ENCODE measurements at places on chromosomes 16 and 17.

DNA sequence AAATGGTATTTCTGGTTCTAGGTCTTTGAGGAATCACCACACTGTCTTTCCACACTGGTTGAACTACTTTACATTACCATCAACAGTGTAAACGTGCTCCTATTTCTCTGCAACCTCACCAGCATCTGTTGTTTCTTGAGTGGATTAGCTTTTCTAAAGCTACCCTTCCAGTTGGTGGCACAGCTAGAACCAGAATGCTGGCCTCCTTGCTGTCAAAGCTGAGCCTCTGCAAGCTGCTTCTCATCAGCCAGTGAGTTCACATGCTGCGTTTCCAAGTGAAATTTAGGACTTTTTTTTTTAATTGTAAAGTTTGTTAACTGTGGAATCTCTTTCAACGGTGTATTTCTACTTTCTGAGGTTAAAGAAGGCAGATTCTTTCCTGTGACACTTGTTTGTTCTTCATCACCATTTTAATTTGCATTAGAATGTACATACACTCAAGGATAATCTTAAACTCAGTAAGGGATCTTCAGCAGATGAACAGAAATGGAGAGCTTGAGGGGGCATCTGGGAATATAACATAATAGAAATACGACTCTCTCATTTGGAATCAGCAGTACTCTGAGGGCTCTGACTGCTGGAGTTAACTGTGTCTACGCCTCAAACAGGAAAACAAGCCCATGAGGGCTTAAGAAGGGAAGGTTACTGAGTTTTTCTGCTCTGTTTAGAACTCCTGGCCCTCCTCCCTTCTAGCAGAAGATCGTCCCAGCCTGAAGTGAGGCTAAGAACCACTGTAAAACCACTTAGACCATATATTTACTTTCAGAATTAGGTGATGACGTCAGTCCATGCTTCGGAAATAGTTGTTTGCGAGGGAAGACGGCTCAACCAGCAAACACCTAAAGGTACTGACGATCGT, 148.4 kb upstream of the FAM20A start:
- DNase-seq = no peak

- no peak for DNase-seq
Observed at GRCh38 chr17:36861531-36861930, 75.7 kb upstream of the LHX1 start.

GRCh38 chr17:34412965-34413441, 50.0 kb upstream of the CCL1 start:
- DNase-seq = no peak

- DNase-seq = no peak
Observed at GRCh38 chr17:48489781-48490180, 41.0 kb downstream of the HOXB1 start.

GRCh38 chr17:73910206-73910605, 266.0 kb upstream of the SDK2 start:
- DNase-seq = no peak

GRCh38 chr16:19879241-19879792, 5.3 kb downstream of the GPRC5B start:
- no peak for DNase-seq

DNA sequence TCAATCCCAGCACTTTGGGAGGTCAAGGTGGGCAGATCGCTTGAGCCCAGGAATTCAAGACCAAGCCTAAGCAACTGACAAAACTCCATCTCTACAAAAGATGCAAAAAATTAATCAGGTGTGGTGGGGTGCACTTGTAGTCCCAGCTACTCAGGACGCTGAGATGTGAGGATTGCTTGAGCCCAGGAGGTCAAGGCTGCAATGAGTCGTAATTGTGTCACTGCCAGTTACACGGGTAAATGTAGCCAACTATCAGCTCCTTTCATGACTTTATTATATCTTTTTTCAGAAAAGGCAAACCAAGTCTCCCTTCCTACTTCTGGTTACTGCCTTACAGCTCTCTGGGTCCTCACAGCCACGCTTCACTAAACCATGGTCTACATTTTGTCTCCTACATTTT, 4.0 kb downstream of the SDF2 start:
- no peak for DNase-seq

DNA sequence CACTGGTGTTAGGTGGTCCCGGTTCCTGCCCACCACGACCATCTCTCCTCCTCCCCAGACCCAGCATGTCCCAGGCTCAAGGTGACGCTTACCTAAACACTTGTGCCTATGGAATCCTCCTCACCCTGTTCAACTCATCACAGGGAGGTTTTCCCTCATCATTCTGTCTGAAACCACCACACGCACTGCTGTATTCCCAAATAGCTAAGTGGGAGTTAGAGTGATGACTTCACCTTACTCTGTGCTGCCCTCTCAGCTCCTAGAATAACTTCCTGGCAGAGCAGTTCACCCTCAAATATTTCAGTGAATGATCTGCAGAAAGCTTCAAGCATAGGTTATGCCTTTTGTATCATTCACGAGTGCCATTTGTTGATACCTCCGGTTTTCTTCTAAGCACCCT, 216.5 kb downstream of the CPPED1 start:
- DNase-seq = no peak

DNA sequence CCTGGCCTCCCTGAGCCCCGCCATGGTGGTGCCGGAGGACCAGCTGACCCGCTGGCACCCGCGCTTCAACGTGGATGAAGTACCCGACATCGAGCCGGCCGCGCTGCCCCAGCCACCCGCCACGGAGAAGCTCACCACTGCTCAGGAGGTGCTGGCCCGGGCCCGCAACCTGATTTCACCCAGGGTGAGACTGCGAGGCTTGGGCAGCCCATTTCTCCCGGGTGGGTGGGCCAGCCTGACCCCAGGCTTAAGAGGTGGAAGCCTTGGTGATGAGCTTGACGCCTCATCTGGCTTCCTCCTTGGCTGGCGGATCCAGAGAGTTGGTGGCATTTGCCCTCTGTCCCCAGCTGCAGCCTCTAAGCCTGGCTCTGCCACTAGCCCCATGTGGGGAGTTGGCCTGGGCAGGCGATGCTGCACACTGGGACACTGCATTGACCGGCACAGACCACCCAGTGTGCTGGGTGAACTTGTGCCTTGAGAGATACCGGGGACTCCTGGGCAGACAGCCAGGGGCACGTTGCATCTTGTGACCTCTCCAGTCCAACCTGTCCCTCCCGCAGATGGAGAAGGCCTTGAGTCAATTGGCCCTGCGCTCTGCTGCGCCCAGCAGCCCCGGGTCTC, 3.0 kb downstream of the CDT1 start:
- no peak for DNase-seq

DNA sequence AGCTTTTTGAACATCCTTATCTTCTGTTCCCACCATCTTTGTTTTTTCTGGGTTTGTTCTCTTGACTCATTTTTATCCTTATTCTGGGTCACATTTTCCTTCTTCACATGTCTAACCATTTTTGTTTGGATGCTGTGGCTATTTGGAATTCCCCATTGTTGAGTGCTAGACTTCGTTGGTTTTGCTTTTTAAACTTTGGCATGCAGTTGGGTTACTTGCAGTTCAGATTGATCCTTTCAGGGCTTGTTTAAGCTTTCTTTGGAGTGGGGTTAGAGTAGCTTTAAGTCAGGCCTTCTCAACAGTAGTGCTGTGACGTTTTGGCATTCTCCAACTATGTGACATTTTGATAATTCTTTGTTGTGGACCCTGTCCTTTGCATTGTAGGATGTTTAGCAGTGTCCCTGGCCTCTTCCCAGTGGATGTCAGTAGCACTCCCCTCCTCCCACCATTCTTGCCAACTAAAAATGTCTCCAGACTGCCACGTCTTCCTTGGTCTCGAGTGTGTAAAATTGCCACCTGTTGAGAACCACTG, 21.1 kb downstream of the PRMT7 start:
- no peak for DNase-seq

GRCh38 chr16:3957344-3957980, 76.9 kb upstream of the CREBBP start:
- no peak for DNase-seq

DNA sequence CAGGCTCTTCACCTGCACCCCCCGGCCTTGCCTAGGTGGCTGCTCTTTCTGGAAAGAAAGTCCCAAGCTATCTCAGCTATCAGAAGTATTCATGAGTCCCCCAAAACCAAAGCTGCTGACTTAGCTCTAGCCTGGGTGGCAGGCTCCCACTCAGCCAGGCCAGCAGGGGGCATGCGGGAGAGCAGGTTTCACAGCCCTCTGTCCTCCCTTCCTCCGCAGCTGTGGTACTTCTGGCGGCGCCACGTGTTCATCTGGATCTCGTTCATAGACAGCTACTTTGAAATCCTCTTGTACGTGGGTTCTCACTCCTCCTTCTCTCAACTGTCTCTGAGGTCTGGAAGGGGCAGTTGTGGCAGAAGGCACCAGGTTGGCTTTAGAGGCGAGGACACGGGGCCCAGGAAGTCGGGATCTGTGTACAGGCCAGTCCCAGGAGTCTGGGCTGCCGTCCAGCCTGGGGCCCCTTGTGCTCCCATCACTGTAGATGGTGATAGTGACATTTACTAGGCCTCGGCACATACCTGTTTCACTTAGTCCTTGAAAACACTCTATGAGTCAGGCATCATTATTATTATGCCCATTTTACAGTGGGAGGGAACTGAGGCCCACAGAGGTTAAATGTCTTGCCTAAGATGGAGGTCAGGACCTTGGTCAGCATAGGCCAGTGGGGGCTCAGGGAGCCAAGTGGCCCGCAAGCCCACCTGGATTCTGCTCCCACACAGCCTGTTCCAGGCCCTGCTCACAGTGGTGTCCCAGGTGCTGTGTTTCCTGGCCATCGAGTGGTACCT, 12.9 kb downstream of the TRPV2 start:
- DNase-seq = no peak

DNA sequence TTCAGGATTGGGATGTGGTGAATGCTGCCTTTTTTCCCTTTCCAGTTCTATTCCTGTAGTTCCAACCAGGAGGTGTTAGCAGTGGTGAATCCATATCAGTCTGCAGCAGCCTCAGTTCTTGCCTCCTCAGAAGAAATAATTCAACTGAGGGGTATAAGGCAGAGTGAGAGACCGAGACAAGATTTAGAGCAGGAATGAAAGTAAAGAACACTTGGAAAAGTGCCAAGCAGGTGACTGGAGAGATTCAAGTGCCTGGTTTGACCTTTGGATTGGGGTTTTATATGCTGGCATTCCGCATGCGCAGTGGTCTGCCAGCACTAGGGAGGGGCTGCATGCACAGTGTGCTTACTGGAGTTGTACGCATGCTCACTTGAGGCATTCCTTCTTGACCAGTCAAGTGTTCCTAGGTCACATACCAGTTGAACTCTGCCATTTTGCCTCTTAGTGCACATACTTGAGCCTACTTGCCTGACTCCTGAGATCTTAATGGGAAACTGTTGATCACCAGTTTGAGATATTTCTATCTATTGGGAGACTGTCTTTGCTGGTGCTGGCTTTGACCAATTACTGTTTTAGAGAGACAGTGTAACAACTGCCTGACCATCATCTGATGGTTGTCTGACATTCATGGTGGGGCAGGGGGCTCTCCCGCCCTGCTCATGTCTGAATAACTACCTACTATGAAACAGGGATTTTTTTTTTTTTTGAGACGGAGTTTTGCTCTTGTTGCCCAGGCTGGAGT, 680 bp upstream of the CCL15 start:
- no peak for DNase-seq

- no peak for DNase-seq
Observed at GRCh38 chr17:31726980-31727427, 132.0 kb downstream of the COPRS start.

GRCh38 chr17:70138291-70138865, 31.0 kb upstream of the KCNJ2 start:
- DNase-seq = no peak

DNA sequence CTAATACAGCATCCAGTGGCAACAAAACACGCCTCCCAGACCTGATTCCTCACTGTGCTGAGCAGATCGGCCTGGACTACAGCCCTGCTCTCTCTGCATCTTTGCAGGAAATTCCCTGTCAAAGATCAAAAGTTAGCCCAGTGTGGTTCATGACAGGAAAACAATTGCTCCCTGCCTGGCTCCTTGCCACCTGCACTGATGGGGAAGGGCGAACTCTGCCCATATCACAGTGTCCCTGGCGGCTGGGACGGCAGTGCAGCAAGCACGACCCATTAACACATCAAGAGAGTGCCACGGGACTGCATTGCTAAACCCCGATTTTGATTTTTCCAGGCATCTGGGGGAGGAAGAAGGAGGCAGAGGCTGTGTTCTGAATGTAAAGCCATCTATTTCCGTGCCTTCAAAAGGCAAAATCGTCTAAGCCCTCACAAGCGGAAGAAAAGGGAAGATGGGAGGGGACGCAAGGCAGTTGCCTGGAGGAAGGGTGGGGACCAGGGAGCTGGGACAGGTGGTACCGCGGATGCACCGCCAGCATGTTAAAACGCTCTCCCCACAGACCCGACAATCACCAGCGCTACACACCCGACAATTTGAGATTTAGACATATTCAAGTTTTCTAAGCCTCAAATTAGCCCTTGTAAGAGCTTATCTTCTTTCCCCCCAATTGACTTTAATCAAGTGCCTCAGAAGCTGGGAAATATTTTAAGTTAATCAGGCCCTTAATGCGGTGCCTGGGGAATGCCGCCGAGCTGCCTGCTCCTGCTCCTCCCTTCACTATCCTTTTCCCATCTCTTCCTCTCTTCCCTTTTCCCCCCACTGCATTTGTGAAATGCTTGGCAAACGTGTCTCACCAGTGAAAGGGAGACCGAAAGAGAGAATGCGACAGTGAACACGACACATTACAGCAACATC, 238.8 kb upstream of the CDH5 start:
- peak; percentile 70 for DNase-seq

GRCh38 chr17:2889256-2889655, 93.0 kb downstream of the RAP1GAP2 start:
- DNase-seq = no peak

DNA sequence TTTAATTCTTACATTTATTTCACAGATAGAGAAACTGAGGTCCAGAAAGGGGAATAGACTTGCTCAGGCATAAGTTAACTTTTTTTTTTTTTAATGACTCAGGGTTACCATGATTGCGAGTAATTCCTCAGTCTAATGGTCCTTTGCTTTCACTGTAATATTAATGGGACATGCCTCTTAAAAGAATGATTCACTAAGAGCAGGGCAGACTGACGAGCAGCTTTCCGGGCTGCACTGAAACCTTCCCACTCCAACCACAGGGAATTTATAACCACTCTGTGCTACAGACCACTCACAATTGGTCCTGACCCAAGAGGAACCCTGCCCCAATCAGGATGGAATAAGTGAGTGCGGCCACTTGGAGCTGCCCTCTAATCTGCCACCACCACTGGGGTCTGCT, 5.7 kb downstream of the HOXB2 start:
- DNase-seq = no peak

- DNase-seq = no peak
Observed at GRCh38 chr17:14303343-14304221, 2.7 kb downstream of the HS3ST3B1 start.

Data from right lung (tissue), 10 donors.